NCI-H2081 (cell line): ENCODE measurements at places on chromosomes 4 and X.

DNA sequence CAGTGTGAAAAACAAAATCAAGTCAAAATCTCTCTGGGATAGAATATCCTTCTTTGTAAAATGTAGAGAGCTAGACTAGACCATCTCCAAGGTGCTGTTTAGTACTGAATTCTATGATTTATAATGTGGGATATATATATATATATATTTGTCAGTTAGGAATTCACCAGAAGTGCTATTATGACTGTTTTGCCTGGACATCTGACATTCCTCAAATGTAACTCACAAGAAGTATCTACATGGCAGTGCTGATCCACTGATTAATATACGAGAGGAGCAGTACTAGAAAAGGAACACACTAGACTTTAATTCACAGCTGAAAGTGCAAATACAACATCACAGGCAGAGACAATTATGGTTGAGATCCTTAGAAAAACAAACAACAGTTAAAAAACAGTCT is 208.9 kb downstream of the GBA3 start:
- DNase-seq, result no peak

GRCh38 chr4:2836391-2836859 is 7.2 kb upstream of the ADD1 start:
- DNase-seq, result no peak

DNA sequence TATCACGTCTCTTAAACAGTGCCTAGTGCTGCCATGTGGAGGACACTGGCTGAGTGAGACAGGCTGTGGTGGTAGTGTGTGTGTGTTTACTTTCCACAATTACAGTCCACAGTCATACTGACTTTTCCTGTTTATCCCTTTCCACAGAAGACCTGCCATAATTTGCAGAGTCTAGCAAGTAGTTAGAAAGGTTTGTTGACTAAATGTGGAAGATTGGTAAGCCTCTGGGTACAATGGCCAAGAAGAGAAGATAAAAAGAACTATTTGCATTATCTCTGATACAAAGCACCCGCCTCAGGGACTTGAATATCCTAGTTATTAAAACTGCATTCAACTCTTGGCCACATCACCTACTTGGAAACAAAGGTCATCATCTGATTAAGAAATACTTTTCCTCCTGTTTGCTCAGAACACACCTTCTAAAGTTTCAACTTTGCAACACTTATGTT is 89.1 kb downstream of the FAM13A start:
- DNase-seq, result peak; percentile 32

- DNase-seq, result no peak
Measured at GRCh38 chrX:152343306-152343705, 107.8 kb downstream of the GABRA3 start.

GRCh38 chr4:84594724-84595123 is 11.8 kb downstream of the CDS1 start:
- DNase-seq, result no peak

GRCh38 chr4:112378858-112379257 is 81.7 kb downstream of the ALPK1 start:
- no peak for DNase-seq

GRCh38 chrX:113726009-113726408 is 857.9 kb upstream of the HTR2C start:
- no peak for DNase-seq

GRCh38 chrX:24150898-24151297 is 1.4 kb downstream of the ZFX start:
- no peak for DNase-seq

- DNase-seq, result no peak
Measured at GRCh38 chrX:6151971-6152370, 76.7 kb downstream of the NLGN4X start.

DNA sequence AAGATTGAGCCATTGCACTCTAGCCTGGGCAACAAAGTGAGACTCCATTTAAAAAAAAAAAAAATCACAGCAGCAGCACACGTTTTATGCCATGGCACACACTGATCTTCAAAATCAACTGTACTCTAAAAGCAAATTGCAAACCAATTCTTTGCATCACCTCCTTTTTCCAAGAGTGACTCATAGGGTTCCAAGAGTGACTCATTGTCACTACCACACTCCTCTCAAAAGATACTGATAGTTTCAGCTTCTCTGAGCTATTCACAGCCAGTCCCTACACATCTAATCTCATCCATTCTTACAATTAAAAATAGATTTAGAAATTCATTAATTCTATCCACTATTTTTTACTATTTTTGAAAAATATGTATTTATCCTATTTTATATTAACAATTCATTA is 1494.9 kb upstream of the AGA start:
- no peak for DNase-seq

DNA sequence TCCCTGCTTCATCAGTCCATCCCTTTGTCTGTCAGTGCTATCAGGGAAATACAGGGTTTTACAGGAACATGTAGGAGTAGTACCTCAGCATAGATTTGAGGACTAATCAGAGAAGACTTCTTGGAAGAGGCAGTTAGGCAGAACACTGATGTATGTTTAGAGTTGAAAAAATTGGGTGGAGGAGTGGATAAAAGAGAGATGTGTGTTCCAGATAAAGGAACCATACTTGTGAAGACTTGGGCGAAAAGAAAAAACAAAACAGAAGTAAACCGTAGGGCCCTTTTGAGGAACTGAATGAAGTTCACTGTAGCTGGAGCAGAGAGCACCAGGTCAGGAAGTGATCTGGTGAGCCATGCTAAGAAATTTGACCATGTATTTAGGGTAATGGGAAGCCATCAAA is 32.3 kb downstream of the AFF1 start:
- no peak for DNase-seq

GRCh38 chrX:47380268-47380667 is 9.9 kb downstream of the ZNF157 start:
- DNase-seq, result no peak

DNA sequence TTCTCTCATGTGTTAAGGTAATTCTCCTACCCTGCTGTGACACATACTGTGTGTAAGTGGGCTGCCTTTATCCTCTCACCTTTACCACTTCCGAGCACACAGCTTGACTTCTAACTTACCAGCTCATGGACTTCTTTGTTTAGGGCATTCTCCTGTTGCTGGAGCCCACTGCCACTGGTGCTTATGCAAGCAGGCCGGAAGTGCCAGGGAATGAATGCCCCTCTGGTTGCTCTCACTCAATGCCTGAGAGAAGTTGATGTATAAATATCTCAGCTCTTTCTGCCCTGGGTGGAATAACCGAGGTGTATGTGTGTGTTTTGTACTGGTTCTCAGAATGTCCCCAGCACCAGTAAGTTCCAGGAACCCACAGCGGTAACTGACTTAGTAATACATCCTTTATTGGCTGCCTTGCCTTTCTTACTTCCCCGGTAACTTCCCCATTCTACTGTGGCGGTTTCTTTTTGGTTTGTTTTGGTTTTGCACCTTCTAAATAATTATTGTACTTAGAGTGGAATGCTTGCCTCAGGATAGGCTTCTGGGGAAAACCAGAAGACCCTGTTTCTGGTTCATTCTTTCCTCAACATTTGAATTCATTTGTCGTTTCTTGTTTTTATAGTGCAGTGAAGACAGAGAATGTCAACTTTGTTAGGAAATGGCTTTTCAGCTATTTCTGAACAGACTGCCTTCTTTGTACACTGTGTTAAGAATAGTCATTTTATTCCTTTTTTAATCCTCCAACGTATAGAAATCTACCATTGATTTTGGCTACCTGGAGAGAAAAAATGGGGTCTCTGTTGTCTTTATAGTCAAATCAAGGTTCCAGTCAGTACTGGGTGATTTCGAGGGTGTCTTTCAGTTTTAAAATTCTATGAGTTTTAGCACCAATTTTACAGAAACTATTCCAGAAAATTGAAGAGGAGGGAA is 45.4 kb downstream of the CXorf58 start:
- DNase-seq, result peak; percentile 28

DNA sequence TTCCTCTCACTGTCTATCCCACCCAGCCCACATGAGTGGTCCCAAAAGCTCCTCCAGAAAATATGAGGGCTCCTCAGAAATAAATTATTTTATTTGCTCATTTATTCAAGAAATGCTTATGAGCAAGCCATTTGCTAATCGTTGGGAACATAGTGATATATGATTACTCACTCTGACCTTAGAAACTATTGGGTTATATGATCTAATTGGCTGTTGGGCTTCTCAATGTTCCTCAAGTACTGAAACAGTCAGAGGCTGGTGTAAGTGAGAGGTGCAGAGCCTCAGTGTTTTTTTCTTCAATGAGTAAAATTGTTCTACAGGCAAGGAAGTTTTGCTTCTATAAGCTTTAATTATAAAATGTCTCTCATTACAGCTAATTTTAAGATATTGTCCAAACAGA is 893.8 kb upstream of the INTU start:
- DNase-seq, result no peak

DNA sequence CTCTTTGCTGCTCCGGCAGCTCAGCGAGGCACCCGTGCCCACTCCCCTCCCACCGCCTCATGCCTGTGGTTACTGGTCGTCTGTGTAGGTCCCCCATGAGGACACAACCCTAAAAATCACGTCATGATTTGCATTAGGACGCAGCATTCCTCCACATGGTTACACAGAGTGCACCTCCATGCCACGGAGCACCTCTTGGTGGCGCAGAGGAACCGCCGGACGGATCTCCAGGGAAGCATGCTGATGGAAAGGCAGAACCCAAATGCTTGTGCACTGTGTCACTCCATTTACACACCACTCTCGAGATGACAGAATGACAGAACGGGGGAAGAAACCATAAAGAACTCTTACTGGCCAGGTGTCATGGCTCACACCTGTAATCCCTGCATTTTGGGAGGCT is 22.4 kb downstream of the FAM53A start:
- DNase-seq, result no peak

DNA sequence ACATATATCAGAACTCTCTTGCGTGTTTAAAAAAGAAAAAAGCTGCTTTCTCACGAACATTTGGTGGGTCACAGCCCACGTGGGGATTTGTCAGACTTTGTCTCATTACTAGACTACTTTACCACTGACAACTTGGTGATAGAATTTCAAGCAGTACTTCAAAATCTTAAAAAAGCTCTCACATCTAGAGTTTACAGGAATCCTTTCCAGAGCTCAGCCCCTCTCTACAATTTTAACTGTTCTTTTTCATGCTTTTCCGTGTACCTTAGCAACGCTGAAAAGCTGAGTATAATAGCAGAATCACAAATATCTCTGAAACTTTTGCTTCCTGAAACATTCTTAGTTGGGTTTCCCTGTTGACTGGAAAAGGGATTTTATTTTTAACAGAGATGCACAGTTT is 50.2 kb downstream of the SMAD1 start:
- no peak for DNase-seq

- no peak for DNase-seq
Measured at GRCh38 chrX:20317873-20318272, 51.2 kb upstream of the RPS6KA3 start.

- DNase-seq, result no peak
Measured at GRCh38 chr4:177611974-177612664, 169.9 kb upstream of the AGA start.

DNA sequence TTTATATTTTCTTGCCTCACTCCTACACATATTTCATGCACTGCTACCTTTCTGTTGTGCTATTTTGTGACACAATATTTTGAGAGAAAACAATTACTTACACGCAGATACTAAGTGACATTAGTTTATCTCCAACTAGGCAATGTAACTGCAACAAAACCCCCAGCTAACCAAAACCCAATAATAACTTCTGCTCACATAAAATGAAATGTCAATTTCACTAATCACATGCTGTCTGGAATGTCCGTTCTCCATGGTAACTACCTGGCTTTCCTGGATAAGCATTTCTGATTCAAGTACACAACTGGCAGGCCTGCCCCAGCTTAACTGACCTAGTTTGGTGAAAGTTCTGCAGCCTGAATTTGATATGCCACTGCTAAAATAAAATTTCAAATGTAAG is 313.5 kb downstream of the TMA16 start:
- no peak for DNase-seq

DNA sequence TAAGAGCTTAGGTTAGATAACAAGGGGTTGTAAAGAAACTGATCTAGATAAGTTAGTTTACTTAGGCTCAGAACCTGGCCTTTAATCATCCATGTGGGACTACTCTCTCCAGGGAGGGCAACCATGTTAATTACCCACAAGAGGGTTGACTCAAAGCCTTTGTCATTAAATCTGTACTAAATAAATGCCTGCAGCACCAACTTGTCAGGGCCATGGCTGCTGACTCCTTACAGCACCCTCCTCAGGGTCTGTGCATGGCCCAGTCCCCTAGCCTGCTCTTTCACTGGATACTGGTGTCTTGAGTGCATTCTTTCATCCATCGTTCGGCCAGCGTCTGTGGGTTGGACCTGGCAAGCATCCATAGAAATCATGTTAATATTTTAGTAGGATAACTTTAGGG is 34.7 kb downstream of the CASP3 start:
- DNase-seq, result no peak

DNA sequence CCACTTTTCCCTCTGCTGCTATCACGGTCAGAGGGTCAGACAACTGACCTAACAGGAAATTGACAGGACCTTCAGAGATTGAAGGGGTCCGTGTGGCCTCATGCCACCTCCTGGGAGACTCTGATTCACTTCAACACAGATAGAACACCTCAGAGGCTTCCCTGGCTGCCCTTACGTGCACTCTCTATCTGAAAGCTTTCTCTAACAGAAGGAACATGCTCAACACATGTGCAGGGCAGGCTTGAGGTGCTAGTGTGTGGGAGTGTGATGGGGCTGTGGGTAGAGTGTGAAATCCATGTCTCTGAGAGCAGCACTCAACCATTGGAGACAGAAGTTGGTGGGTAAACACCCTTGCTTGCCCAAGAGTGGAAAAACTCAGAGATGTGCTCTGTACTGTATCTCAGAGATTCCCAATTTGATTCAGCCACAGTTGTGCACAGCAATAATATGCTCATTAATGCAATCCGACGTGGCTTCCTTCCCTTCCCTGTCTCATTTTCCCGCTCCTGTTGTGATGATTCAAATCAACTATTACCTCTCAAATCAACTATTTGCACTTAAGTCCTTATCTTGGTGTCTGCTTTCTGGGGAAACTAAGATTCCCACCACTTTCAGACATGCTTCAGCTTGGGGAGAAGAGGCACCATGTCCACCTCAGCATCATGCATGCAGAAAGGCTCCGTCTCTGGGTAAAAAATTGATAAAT is 62.0 kb upstream of the MAGEB2 start:
- DNase-seq, result no peak

- no peak for DNase-seq
Measured at GRCh38 chrX:132435222-132435621, 53.6 kb downstream of the MBNL3 start.
